Activated gamma-delta T cell (primary cell): ENCODE measurements at places on chromosomes 13 and 19.

GRCh38 chr13:112984954-112985802, 16.2 kb downstream of the MCF2L start:
- DNase-seq: no peak

GRCh38 chr19:45468803-45469131, 971 bp downstream of the FOSB start:
- no peak for DNase-seq

- DNase-seq: no peak
These were observed 3.5 kb downstream of the FSTL3 start for GRCh38 chr19:679418-680286.

GRCh38 chr19:55602104-55603001, 2.3 kb downstream of the ZNF524 start:
- no peak for DNase-seq

GRCh38 chr13:32726374-32727037, 140.3 kb downstream of the PDS5B start:
- DNase-seq: no peak

DNA sequence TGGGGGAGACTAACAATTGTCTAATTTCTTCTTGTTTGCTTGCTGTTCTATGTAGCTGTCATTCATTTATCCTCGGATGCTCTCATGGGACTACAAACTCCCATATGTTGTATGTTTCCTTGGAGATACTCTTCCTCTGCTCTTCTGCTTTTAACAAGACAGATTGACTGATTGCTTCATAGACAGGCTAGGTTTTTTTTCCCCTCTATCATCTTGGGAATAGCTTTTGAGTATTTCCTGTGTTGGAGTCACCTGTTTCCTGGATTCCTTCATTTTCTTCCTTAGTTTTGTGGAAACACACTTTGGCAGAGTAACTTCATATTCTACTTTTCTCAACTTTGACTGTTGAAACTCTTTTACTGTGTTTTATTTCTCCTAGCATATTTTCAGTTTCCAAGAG, 27.6 kb downstream of the EDNRB start:
- DNase-seq: no peak

DNA sequence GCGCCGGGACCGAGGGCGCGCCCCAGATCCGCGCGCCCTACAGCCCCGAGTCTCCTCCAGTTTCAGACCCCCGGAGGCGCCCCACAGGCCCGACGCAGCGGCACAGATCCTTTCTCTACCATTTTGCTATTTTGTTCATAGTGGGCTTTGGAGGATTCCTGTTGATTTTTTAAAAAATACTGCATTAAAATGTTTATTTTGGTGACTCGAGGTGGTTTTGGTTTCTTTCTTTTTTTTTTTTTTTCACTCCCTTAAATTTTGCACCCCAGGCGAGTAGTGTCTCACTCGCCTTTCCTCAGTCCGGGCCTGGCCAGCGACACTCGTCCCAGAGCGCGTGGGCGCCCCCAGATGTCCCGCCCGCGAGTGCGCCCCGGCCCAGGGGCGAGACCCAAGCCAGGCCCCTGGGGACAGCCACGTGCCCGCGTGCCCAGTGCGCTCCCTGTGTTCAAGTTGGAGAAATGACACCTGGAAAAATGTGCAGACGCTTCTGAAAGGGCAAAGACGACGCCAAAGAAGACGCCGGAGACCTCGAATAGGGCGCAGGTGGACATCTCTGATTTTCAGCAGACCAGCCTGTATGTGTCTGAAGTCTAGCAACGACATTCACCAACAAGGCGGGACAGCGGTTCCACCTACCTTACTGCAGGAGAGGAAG, 471 bp upstream of the INSR start:
- no peak for DNase-seq

DNA sequence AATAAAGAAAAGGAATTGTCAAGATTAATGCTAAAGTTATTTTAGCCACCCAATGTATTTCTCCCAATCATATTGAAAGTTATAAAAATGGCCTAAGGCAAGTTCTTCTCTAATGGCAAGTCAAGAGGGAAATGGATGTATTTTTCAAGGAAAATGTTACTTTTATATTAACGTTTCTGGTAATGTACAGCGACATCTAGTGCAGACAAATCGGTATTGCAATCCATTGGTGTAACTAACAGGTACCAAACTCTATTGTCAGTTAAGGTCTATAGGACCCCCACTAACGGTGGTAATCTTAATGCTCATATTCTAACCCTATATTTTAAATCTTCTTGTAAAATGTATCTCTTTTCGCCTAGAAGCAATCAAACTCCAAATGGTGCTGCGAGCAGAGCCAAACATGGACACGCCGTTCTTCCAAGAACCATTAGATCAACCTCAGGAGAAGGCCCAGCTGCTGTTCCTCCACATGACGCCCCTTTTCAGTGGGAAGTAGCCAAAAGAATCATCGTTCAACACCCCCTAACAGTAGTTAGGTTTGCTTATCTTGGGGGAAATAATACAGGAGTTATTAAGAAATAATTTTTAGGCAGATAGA, 98.5 kb upstream of the PABPC3 start:
- no peak for DNase-seq

DNA sequence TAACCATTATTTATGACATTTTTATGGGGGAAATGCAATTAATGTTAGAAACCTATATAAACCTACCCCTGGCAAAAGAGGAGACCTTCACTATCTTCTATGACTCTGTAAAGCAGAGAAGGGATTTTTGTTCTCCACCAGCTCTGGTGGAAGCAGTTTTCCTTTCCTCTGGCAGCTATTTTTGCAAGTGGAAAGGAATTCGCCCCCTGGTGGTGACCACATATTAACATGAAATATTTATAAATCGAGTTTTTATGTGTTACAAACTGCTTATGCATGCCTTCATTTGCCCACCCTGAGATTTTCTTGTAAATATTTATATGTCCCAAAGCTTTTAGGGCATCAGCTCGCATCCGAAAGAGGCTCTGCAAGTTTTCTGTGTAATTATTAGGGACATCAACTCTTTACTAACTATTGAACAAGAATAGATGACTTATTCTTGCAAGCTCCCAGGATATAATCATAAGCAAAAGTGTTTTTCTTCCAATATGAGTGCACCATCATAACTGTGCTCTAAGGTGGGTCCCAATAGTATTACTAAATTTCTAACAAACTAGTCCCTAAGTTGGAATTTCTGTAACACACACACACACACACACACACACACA, 62.4 kb downstream of the SERTM1 start:
- DNase-seq: no peak

DNA sequence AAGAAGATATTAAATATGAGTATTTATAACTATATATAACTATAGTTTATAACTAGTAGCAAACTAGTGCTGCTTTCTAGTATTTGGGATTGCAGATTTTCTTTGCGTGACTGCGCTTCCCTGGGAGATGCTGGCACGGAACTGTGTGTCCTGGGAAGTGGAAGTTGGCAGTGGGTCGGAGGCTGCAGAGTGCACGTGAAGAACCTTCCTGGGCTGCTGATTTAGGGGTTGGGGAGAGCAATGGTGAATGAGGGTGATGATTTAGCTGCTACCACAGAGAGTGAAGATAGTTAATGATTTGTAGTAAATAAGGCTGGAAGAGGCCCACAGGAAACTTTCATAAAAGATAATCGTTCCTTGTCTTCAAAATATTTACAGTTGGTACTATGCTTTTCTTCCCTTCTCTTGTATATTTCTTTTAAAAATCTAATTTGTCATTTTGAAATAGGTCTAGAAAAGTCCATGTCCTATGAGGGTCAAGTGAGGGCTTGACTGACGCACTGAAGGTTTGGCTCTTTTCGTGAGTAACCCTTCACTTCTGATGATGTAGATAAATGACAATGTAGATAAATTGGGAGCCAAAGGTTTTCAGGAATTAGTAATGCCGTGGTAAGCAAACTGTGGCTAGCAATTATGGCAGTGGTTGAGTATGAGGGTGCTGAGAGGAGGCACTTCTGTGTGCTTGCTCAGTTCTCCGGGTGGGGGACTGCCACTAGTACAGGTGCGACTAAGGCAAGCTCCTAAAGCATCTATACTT, 3.0 kb upstream of the NAA16 start:
- no peak for DNase-seq

DNA sequence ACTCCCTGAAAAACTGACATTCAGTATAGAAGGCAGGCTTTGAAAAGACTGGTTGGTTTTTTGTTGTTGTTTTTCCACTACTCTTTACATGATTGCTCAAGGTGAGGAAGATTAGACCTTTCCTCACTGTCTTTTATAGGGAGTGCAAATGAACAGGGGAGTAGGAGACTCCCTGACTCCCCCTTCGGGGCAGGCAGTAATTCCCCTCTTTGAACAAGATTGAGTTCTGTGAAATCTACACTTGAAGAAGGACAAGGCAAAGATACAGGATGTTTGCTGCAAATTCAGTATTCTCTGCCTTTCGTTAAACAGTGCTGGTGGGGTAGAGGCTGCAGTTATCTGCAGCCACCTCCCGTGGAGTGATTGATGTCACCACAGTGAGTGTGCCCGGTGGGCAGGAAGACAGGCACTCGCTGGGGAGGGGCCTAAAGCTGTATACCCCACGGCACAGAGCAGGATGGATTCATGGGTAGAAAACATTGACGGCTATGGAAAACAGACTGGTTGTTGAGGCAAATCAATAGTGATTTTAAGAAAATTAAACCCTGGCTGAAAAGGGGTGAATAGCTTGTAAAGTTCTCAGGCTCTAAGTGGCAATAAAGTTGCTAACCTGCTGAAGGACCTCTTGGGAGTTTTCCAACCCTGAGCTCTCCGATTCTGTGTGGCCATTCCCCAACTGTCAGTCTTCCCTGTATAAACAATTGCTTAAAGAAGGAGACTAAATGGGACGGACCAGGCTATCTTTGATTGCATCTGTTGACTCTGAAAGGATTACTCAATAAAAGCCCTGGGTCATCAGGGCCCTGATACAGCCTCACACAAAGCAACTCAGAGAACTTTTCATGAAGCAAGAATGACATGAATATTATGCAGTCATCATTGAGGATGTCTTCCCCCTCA, 308.3 kb downstream of the TBC1D4 start:
- DNase-seq: no peak
